ENCODE measurements at places on chromosomes 6 and 20.

DNA sequence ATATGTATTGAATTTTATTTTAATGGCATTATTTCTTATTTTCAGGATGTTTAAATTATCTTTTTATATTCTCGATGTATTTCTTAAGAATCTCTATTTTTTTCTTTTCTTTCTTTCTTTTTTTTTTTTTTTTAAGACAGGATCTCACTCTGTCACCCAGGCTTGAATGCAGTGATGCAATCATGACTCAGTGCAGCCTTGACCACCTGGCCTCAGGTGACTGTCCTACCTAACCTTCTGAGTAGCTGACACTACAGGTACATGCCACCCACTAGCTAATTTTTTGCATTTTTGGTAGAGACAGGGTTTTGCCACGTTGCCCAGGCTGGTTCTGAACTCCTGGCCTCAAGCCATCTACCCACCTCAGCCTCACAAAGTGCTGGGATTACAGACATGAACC lies 143.8 kb upstream of the LAMA2 start:
- DNase-seq = no peak

- no peak for DNase-seq
Observed at GRCh38 chr6:52497652-52498408, 77.7 kb downstream of the EFHC1 start.

DNA sequence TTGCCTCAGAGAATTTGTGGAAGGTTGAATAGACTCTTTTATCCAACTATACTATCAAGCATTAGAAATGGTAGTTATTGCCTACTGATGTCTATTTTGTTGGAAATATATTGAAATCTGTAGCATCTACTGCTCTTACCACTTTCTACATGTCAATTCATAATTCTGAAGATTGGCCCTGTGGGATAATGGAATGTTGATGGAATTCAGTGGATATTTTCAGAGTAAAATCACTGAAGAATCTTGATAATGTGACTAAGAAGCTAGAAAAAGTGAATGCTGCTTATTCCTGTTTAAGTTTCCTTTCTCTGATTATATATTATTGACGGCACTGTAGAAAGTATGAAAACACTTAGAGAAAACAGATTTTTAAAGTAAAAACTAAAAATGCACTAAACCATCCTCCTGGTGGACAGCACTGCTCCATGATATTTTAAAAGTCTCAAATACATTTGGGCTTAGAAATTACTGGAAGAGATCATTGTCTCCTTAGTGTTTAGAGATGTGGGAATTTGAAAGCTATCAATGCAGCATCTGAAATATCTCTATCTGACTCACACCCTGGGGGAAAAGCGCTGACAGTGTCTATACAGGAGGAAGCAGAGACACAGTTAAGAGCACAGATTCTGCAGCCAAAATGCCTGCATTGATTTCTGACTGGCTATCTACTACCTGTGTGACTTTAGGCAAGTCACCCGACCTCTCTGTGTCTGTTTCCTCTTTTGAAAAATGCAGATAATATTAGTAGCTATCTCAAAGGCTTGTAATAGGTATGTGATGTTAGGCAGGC lies 37.9 kb upstream of the RCAN2 start:
- no peak for DNase-seq

- DNase-seq = no peak
Observed at GRCh38 chr6:8064638-8065518, 689 bp upstream of the BLOC1S5 start.

- no peak for DNase-seq
Observed at GRCh38 chr20:24420567-24420966, 48.9 kb upstream of the SYNDIG1 start.

GRCh38 chr20:59925899-59926298 lies 7.5 kb downstream of the SYCP2 start:
- no peak for DNase-seq

DNA sequence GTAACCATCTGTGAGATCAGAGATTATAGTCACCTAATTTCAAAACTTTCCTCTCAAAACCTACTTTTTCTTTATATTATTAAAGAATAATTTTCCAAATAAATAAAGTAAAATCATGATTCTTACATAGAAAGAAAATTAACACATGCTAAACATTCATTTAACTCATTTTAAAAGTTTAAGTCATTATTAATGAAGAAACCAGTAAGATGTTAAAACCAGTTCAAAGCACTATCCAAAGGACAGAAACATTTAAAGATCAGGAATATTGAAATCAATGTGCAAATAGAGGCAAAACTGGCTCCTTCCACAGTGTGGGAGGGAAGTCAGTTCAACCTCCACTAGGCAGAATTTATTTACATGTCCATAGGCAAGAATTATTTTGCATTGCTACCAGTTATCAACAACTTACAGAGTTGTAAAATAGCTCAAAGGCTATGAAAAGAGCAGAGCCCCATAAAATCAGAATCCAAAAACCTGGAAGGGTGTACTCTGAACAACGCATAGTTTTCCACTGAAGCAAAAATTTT lies 146.9 kb downstream of the KHDC1L start:
- no peak for DNase-seq

- no peak for DNase-seq
Observed at GRCh38 chr6:130557481-130558112, 191.8 kb downstream of the TMEM200A start.

- no peak for DNase-seq
Observed at GRCh38 chr6:82878812-82879211, 186.8 kb downstream of the UBE3D start.

DNA sequence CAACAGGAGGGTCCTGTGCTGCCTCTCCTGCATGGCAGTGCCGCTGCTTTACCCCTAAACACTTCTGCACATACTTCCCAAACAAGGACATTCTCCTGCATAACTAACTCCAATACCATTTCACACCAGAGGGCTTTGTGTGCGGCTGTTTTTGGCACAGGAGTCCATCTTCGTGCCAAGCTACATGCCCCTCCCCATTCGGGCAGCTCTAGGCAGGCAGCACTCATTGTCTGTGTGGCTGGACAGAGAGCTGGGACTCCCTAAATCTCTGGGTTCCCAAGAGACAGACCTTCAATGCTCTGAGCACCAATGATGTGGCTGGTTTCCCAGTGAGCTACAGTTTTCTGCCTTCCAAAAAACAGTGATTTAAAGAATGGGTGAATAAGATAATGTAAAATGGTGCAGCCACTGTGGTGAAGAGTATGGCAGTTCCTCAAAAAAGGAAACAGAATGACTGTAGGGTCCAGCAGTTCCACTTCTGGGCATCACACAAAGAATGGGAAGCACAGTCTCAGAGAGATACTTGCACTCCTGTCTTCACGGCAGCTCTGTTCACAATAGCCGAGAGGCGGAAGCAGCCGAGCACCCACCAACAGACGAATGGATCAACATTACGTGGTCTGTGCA lies 80.3 kb upstream of the DUSP22 start:
- DNase-seq = no peak

DNA sequence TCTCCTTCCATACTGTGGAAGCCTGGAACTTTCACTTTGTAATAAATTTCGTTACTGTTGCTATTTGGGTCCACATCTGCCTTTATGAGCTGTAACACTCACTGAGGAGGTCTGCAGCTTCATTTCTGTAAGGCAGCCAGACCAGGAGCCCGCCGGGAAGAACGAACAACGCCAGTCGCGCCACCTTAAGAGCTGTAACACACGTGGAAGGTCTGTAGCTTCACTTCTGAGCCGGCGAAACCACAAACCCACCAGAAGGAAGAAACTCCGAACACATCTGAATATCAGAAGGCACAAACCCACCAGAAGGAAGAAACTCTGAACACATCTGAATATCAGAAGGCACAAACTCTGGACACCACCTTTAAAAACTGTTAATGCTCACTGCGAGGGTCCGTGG lies 589.9 kb upstream of the SLC35B3 start:
- DNase-seq = no peak

- DNase-seq = no peak
Observed at GRCh38 chr20:41009946-41010345, 18.7 kb upstream of the TOP1 start.

DNA sequence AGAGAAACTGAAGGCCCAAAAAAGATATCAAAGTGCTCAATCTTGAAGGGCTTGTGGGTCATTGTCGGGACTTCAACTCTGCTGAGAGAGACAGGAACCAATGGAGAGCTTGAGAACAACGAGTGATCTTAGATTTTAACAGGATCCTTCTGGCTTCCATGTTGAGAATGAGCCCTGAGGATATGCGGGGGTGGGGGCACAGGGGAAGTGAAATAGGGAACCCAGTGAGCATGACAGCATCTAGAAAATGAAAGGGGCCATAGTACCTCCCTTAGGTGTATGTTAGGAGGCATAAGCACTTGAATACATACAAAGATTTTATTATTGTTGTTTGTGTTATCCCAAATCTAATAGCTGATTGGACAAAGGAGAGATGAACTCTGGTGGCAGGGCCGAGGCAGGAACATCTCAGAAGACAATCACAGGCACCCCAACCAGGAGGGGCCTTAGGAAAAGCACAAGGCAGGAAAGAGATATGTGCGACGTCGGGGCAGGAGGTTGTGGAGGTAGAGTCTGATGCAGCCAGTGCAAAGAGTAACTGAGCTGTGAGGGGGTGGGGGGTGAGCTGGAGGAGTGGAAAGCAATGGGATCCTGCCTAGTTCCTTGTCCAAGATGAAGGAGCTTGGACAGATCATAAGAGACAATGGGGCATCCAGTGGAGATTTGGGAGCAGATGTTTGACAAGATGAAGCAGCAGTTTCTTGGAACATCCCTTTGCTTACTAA lies 10.4 kb downstream of the TGM6 start:
- DNase-seq = no peak

DNA sequence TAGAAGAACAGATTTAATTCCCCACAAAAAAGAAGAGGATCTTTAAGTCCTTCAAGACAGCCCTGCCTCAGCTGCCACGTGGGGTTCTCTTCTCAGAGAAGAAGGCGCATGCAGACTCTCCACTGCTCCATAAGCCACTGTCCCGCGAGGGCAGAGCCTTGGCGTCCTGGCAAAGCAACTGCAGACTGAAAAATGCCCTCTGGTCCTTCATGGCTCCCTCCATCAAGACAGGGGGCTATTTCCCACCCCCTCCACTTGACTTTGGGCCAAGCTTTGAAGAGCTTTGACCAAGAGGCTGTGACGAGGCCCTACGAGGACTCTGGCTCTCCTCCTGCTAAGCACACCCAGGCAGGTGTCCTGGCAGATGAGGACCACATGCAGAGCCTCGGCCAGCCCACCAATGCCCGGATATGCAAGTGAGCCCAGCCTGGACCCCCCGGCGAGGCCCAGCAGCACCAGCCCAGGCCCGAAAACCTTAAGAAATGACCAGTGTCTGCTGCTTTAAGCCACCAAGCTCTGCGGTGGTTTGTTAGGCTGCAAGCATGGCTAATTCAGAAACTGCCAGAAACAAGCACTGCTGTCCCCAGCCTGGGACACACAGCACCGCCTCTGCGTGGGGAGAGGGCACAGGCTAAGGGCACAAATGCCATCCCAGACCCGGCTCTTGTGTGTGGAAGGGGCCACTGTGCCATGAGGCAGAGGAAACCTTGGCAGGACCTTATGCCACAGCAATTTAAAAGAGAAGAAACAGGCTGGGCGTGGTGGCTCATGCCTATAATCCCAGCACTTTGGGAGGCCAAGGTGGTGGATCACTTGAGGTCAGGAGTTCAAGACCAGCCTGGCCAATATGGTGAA lies 16.1 kb downstream of the GMEB2 start:
- DNase-seq = no peak
